Bone marrow (tissue), 2 donors: ENCODE measurements at places on chromosomes 12 and 14.

DNA sequence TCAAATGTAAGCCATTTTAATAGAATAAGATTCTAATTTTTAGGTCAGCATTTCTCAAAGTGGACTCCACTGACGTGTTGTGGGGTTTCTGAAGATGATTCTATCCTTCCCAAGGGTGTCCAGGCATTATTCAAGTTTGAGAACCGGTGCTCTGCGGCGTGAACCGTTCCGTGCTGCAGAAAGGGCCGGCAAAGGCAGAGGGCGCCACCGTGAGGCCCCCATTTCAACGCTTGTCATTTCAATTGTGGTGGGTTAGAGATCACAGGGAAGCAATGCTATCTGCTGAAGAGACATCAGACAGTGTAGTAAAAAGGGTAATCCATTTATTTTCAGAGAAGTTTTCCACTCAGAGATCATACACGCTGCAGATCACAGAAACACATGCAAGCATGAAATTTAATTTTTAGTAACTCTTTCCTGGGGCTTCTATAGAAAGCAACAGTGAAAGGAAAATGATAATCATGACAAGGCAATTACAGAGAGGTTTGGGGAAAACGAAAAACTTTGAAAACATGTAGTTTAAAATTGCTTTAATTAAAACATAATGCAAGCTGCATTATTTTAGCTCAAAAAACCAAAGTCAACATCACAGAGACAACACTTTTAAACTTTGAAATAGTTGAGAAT is 201.7 kb downstream of the EXOC5 start:
- no peak for DNase-seq

DNA sequence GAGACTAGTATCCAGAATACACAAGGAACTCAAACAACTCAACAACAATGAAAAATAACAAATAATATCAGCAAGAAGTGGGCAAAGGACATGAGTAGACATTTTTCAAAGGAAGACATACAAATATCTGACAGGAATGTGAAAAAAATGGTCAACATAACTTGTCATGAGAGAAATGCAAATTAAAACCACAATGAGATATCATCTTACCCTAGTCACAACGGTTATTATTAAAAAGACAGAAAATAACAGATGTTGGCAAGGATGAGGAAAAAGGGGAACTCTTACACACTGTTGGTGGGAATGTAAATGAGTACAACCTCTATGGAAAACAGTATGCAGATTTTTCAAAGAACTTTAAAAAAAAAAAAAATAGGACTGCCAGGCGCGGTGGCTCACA is 20.4 kb downstream of the VWF start:
- DNase-seq = no peak

DNA sequence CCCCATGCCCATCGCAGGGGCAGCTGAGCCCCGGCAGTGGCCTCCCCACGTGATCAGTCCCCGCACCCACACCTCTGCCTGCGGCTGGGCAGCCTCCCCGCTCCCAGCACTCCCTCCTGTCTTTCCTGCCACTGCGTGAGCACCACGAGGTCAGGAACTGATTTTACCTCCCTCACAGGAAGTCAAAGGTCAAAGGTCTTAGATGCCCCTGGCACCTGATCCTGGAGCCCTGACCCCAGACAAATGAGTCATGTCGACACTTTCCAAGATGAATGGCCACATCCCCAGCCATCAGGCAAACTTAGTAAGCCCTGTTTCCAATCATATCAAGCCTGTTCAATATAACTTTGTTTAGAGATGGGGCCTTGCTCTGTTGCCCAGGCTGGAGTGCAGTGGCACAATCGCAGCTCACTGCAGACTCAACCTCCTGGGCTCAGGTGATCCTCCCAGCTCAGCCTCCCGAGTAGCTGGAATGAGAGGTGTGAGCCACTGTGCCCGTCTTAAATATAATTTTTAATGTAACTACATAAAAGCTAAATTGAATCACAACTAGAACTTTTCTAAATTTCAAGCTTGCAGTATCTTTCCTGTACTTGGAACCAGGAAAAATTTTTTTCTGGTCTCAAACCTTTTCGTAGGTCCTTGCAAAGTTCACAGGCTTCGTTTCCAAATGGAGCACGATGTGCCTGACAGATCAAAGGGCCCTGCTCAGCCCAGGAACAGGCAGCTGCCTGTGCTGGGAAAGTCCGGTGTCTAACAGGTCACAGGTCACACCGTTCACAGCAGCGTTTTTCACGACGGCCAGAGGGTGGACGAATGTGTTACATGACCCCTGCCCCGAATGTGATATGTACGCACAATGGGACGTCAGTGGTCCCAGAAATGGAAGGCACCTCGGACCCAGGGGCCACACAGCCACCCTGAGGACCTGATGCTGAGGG is 1.9 kb downstream of the LRCOL1 start:
- no peak for DNase-seq

DNA sequence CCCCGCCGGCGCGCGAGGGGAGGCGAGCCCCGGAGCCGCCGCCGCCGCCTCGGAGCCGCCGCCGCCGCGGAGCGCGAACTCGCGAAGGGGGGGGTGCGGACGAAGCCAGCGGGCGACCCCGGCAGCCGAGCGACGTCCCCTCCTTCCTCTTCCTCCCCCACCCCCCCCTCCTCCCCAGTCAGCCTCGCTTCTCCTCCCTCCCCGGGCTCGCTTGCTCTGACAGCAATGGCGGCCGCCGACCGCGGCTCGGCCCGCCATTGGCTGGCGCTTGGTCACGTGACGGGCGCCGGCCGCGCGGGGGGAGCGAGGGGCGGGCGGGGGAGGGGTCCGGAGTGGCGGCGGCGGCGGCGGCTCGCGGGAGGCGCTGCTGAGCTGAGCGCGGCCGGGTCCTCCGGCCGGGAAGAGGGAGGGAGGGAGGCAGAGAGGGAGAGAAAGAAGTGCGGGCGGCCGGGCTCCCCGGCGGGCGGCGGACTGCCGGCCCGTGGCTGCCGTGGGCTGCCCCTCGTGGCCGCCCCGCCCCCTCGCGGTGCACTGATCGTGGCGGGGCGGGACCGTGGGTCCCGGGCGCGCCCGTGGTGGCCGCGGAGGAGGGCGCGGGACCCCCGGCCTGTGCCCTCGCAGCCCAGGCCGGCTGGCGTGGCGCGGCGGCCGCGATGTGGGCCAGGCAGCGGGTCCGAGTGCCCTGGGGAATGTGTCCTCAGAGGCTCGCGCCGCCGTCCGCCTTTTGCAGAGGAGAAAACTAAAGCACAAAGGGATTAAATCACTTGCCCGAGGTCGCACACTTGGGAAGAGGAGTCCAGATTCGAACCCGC is at the start of gene MED13L:
Gene MED13L (minus strand): TSS at position 227 of the 812 bp plus-strand sequence. CDS start 562 bp downstream, outside the sequence.
- DNase-seq = peak; percentile 72

- DNase-seq = peak; percentile 43
Measured at GRCh38 chr12:42332301-42333285, 6.6 kb downstream of the PPHLN1 start.

GRCh38 chr12:121807642-121808347 is 4.0 kb downstream of the SETD1B start:
- no peak for DNase-seq

DNA sequence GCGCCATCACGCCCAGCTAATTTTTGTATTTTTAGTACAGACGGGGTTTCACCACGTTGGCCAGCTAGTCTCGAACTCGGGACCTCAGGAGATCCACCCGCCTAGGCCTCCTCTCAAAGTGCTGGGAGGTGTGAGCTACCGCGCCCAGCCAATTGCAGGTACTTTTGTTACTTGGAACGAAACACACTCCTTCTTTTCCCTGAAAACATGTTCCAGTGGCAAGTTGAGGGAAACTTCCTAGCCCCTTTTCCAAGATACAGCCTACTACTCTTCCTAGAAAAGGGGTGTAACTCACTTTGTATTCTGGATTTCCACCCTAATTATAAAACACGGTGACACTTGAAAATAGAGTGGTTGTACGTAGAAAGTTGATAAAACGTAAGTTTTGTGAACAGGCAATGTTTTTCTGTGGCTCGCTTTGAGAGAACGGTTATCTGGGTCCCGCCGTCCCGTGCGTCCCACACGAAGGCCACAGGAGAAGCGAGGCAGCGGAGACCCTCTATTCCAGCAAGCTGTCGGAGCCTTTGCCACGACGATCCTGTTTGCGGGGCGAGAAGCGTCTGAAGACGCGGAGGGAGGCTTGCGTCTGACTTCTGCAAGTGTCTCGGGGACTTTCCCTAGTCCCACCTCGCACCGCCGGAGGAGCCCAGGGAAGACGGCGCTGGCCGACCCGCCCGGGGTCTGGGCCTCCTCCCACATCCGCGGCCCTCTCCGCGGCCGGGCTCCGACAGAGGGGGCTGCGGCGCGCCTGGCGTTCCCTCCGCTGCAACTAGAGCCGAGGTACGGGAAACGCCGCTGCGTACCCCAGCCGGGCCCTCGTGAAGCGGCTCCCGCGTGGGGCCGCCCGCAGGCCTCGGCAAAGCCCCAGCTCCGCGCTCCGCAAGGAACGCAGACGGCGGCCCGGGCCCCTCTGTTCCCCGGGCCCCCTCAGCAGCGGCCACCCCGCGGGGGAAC is 745 bp downstream of the CDCA4 start:
- DNase-seq = peak; percentile 49

- no peak for DNase-seq
Measured at GRCh38 chr14:100726550-100727085, at the start of gene DLK1. Gene DLK1 (plus strand): TSS chr14:100726892. CDS start chr14:100727069, 177 bp downstream.

GRCh38 chr12:15428632-15429031 is 106.3 kb downstream of the PTPRO start:
- DNase-seq = no peak

- no peak for DNase-seq
Measured at GRCh38 chr12:25546318-25546717, 6.8 kb downstream of the LMNTD1 start.

GRCh38 chr12:65881348-65881961 is 57.2 kb downstream of the HMGA2 start:
- DNase-seq = peak; percentile 64

- DNase-seq = no peak
Measured at GRCh38 chr12:68733661-68734071, 12.3 kb upstream of the SLC35E3 start.

- no peak for DNase-seq
Measured at GRCh38 chr14:59474172-59474571, 9.0 kb upstream of the GPR135 start.

GRCh38 chr12:88876857-88877256 is 296.6 kb upstream of the KITLG start:
- no peak for DNase-seq

DNA sequence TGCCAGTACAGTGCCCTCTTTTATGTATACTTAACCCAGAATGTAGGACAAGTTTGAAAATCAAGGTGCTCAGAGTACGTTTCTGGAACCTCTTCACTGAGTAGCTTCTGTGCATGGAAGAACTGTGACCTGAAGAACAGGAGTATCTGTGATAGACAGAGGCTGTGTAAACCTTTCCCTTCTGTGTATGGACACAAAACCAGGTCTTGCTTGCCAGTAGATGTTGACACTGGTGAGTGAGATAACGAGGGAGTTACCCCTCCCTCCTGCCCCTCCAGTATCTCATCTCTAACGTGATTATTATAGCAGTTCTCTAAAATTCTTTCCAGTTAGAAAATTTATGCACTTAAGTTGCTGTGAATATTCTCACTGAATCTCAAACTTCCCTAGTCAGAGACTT is 170.8 kb downstream of the RPL10L start:
- DNase-seq = no peak

DNA sequence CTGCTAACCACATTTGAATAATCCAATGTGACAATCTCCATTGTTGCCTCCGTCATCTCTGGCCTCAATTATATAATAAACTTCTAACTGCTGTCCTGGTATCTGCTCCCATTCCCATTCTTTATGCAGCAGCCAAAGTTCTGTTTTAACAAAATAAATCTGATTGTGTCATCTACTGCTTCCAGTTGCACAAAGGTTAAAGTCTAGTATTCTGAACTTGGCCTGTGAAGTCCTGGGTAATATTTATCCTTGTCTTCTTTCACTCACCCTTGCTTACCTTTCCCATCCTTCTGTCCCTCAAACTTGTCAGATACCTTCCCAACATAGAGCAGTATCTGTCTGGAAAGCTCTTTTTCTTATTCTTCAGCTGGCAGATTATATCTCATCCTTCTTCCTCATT is 19.3 kb upstream of the STRAP start:
- no peak for DNase-seq

DNA sequence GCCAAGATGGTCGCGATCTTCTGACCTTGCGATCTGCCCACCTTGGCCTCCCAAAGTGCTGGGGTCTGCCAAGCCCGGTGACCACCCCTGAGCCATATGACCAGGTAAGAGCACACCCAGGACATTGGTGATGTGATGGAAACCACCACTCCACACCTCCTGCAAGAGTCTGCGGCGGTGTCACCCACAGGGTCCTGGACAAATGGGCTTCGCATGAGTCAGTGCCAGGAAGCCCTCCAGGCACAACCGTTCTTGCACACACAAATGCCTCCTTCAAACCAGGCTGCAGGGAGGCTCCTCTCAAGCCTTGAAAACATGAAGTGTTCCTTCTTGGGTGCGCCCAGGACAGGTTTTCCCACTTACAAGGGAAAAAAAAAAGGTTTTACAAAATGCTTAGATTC is 16.6 kb downstream of the PITPNM2 start:
- no peak for DNase-seq

GRCh38 chr12:24014915-24015832 is 65.7 kb upstream of the SOX5 start:
- no peak for DNase-seq

GRCh38 chr14:105397350-105397931 is 897 bp upstream of the TEX22 start:
- DNase-seq = no peak

GRCh38 chr14:21241218-21241819 is 27.9 kb downstream of the HNRNPC start:
- DNase-seq = no peak

- no peak for DNase-seq
Measured at GRCh38 chr14:52919971-52920370, 30.9 kb downstream of the FERMT2 start.

- no peak for DNase-seq
Measured at GRCh38 chr12:93108985-93109384, 179.9 kb upstream of the EEA1 start.

DNA sequence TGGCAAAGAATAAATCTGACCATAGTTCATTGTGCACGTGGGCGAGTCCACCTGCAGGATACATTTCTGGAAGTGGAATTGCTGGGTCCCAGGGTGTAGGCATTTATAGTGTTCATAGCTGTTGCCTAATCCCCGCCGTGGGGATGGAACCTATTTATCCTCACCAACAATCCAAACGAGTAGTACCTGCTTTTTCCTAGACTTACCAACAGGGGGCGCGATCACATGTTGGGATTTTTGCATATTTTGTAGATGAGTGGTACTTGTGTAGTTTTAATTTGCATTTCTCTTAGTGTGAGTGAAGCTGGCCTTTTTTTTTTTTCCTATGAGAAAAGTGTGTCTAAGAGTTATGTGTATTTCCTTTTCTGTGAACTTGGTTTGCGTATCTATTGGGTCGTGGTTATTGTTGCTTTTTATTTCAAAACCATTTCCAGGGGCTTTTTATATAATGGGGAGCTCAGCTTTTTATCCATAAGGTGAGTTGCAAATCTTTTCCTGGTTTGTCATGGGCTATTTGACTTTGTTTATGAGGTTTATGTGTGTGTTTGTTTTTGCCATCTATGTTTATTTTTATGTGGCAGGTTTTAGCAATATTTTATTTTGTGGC is 67.2 kb downstream of the CCDC92 start:
- peak; percentile 54 for DNase-seq

GRCh38 chr14:50362764-50363713 is 33.6 kb downstream of the CDKL1 start:
- DNase-seq = no peak

- DNase-seq = no peak
Measured at GRCh38 chr12:109568486-109568885, 4.8 kb downstream of the MMAB start.
